Renal cortical epithelial cell (primary cell): ENCODE measurements at places on chromosomes 7 and 10. TPM values are rescaled to one million over a fixed set of nuclear protein-coding genes. Genes with fewer than 3 reads are reported as not detected.

DNA sequence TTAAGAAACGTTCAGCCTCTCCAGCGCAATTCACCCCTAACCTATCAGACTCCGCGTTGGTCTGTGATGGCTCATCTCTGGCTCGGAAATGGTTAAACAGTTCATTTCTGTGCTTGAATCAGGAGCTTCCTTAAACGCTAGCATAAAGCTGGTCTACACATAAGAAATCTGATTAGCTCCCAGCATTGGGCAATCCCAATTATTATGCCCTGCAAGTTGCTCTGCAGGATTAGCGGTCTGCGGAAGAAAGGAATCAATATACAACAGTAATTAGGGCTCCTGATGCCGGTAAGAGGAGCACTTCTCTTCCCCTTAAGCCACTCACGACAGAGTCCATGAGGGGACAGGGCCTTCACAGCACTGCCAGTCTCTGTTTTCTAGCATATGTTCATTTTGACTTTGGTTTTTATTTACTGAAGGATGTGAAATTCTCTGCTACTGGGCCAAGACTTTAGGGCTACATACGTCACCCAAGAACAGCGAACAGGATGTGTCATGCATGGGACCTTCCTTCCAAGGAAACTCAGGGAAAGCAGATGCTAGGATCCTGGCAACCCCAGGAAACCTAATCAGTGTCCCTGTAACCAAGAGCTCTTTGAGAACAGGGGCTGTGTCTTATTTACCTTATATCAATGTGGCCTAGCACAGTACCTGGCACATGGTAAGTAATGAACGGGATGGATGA is 324.4 kb downstream of the KCNMA1 start:
- DNase-seq, result no peak

DNA sequence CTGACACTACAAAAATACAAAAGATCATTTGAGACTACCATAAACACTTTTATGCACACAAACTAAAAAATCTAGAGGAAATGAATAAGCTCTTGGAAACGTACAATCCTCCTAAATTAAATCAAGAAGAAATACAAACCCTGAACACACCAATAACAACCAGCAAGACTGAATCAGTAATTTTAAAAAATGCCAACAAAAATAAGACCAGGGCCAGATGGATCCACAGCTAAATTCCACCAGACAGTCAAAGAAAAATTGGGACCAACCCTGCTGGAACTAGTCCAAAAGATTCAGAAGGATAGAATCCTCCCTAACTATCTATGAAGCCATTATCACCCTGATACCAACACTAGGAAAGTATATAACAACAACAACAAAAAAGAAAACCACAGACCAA is 277.4 kb downstream of the AGMO start:
- DNase-seq, result no peak

GRCh38 chr10:108052981-108053380 is 888.5 kb upstream of the SORCS1 start:
- no peak for DNase-seq

GRCh38 chr7:136502162-136502561 is 366.3 kb upstream of the CHRM2 start:
- DNase-seq, result no peak

GRCh38 chr10:53130337-53130736 is 357.8 kb upstream of the MBL2 start:
- no peak for DNase-seq

The LRRC18 gene
- total RNA-seq, result not detected in 2 replicates

The CYP3A5 gene
- total RNA-seq, result 7.3 and 13.1 TPM in 2 replicates
